DND-41 (cell line): ENCODE measurements at places on chromosomes 2 and 18.

DNA sequence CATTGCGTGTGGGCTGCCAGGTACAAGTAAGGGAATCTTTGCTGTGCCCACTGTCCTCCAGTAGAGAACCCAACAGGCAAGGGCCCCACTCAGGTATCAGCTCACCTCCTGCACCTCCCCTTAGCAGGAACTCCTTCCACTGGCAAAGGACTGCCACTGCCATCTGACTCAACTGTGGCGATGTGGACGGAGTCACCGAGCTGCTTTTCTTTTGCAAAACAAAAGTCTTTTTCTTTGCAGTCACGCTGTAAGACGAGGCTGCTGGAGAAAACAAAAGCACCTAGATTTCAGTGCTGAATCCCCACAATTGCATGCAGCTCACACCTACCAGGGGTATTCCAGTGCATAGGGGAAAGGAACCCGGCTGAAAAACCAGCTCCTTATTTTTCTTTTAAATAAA, 7.9 kb downstream of the MTERF4 start:
- DNase-seq: no peak

- no peak for DNase-seq
Observed at GRCh38 chr18:47654988-47655387, 275.5 kb downstream of the SMAD2 start.

- no peak for DNase-seq
Observed at GRCh38 chr18:49874238-49874637, 60.9 kb upstream of the ACAA2 start.

DNA sequence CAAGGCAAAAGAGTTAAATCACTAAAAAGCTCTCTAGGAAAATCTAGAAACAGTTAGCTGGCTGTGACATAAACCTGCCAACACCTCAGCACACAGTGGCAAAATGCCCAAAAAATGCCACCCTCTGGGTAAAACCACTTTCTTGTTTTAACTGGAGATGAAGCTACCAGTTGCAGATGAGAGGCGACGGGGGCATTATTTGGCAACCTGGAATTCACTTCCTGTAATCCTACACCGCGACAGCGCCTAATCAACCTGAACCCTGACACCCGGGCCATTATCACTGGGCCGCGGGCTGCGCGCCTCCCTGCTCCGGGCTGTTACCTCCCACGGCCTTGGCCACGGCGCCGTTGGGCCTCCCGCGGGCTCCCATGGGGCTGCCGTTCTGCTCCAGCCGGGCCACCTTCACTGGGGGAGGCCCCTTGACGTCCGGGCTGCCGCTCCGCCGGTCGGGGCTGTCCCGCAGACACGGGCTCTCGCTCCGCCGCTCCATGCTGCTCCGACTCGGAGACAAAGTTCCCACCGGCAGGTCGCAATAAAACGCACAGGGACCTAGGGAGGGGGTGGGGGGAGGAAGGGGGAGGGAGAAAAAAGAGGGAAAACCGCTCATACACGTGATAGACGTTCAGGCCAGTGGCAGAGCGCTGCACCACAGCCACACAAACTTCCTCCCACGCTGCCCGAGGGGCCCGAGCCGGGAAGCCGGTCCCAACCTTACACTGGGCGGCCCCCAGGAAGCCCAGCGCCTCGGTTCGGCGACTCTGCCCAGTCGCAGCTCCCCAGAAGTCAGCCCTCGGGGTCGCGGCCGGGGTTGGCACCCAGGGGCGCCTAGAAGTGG, 2.0 kb downstream of the SATB2 start:
- no peak for DNase-seq

GRCh38 chr2:170605862-170606261, 109.3 kb upstream of the SP5 start:
- no peak for DNase-seq

- no peak for DNase-seq
Observed at GRCh38 chr2:123609077-123609476, 416.0 kb upstream of the CNTNAP5 start.
